ENCODE measurements at places on chromosomes 13 and 19. TPM values are rescaled to one million over a fixed set of nuclear protein-coding genes. Genes with fewer than 3 reads are reported as not detected.
A peak's percentile ranks its signal among the peaks of the same experiment; 100 is the strongest.

TTC9B gene
- total RNA-seq = not detected

- no peaks in the 10 kb centered on the region for H3K36me3 ChIP-seq
- H3K27ac ChIP-seq = no peak overlapping the region
- H3K4me1 ChIP-seq = no peaks in the 10 kb centered on the region
- H3K27me3 ChIP-seq = no peaks in the 10 kb centered on the region
Measured at GRCh38 chr19:28103921-28104320, 1109.0 kb downstream of the UQCRFS1 start.

GRCh38 chr19:4697304-4697703 lies 26.3 kb downstream of the DPP9 start:
- peak overlapping the region; percentile 61 for H3K27ac ChIP-seq
- no peak for DNase-seq
- H3K4me3 ChIP-seq = no peak overlapping the region
- H3K36me3 ChIP-seq = peaks cover 95% of the 10 kb centered on the region
- H3K27me3 ChIP-seq = no peaks in the 10 kb centered on the region

GRCh38 chr19:1097810-1098176 lies 2.6 kb upstream of the POLR2E start:
- no peak overlapping the region for H3K4me3 ChIP-seq
- H3K36me3 ChIP-seq = peaks cover 8% of the 10 kb centered on the region
- DNase-seq = no peak
- H3K4me1 ChIP-seq = peaks cover 73% of the 10 kb centered on the region

DNA sequence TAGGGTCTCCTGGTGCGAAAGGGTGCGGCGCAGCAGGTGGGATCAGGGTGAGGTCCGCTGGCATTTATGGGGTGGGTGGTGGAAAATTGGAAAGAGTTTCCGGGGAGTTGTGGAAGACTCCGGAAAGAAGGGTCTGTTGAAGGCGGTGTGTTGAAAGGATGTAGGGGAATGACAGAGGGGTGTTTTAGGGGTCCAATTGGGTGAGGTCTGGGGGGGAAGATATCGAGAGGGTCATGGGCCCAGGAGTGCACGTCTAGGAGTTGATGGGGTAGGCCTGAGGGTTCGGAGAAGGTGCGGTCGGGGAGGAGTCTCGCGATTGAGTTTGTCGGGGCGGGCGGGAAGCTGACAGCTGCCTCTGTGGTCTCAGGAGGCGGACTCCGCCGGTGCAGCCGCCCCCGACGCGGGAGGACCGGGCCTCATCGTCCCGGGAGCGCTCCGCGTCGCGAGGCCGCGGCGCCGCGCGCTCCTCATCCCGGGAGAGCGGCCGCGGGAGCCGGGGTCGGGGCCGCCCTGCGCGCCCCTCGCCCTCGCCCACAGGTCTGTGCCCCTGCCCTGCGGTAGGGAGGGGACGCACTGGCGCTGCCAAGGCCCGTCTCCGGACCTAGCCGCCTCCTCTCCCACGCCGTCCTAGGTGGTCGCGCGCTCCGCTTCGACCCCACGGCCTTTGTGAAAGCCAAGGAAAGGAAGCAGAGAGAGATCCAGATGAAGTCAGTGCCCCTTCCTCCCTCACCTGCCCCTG lies 7.0 kb downstream of the PGLYRP1 start:
- peaks cover 26% of the 10 kb centered on the region for H3K27me3 ChIP-seq
- no peak for DNase-seq
- H3K4me1 ChIP-seq = peaks cover 39% of the 10 kb centered on the region
- H3K36me3 ChIP-seq = peaks cover 3% of the 10 kb centered on the region

GRCh38 chr19:15418231-15418578 lies 583 bp downstream of the AKAP8L start:
- no peaks in the 10 kb centered on the region for H3K27me3 ChIP-seq
- peak overlapping the region; percentile 58 for H3K4me3 ChIP-seq
- peak overlapping the region; percentile 70 for H3K27ac ChIP-seq
- H3K4me1 ChIP-seq = peaks cover 38% of the 10 kb centered on the region
- DNase-seq = no peak
- peaks cover 15% of the 10 kb centered on the region for H3K36me3 ChIP-seq

- H3K36me3 ChIP-seq = peaks cover 8% of the 10 kb centered on the region
- H3K27me3 ChIP-seq = no peaks in the 10 kb centered on the region
- no peak for DNase-seq
Measured at GRCh38 chr13:28657784-28658538, 969 bp upstream of the POMP start.

GRCh38 chr19:45477713-45478453 lies 10.1 kb downstream of the FOSB start:
- DNase-seq = no peak
- H3K4me3 ChIP-seq = peak overlapping the region; percentile 60
- H3K27ac ChIP-seq = peak overlapping the region; percentile 99
- peaks cover 23% of the 10 kb centered on the region for H3K4me1 ChIP-seq

GRCh38 chr13:64704121-64704649 lies 2526.0 kb downstream of the PCDH9 start:
- H3K27me3 ChIP-seq = no peaks in the 10 kb centered on the region
- no peak overlapping the region for H3K4me3 ChIP-seq
- no peaks in the 10 kb centered on the region for H3K4me1 ChIP-seq
- DNase-seq = no peak
- H3K27ac ChIP-seq = no peak overlapping the region
- no peaks in the 10 kb centered on the region for H3K36me3 ChIP-seq

GRCh38 chr19:13957051-13957450 lies 4.7 kb downstream of the DCAF15 start:
- H3K36me3 ChIP-seq = peaks cover 74% of the 10 kb centered on the region
- no peak for DNase-seq
- no peak overlapping the region for H3K27ac ChIP-seq
- H3K4me3 ChIP-seq = no peak overlapping the region

DNA sequence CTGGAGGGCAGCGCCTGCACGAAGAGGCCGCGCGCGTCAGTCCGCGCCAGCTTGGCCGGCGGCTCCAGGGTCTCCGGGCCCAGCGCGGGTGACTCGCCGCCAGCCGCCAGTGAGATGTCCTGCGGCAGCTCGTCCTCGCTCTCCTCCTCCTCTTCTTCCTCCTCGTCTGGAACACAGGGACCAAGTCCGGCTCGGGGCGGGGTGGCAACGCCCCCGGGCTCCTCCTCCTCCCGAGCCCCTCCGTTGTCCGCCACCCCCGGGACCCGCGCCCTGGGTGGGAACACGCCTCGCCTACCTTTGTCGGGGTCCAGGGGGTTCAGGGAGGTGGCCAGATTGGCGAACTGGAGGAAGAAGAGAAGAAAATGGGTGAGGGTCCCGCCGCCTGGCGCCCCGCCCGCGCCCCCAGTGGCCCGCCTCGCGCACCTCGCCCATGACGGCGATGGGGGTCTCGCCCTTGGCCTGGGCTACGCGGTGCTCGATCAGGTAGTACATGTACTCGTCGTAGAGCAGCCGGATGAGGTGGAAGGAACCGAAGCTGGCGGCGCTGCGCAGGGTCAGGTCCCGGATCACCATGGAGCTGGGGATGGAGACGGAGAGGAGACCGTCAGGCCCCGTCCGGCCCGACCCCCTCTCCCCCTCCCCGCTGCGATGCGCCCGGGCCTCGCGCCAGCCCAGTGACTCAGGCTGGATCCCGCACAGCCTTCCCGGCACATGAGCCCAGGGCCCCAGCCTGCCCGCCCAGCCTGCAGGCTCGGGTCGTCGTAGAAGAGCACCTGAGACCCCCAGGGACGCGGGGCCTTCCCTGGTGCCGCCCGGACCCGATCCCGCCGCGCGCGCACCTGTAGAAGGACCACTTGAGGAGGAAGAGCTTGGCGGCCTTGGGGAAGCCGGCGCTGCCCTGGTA lies 10.6 kb downstream of the DCAF15 start:
- no peak overlapping the region for H3K27ac ChIP-seq
- no peaks in the 10 kb centered on the region for H3K4me1 ChIP-seq
- H3K36me3 ChIP-seq = peaks cover 81% of the 10 kb centered on the region
- peak overlapping the region; percentile 19 for H3K4me3 ChIP-seq
- no peak for DNase-seq

DNA sequence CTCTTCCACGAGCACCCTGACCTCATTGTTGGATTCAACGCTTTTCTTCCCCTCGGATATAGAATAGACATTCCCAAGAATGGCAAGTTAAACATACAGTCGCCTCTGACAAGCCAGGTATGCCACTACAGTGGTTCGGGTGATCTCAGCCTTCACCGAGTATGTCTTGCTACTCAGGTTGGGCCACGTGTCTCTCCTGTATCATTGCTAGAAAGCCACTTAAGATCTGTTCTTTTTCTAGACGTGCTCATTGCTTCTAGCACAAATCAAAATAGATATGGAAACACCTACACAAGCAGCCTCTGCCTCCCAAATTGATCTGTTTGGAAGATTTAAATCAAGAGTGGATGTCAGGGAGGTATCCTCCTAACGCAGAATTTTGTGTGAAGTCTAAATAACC lies 2.3 kb downstream of the SIN3B start:
- no peak for DNase-seq
- H3K4me3 ChIP-seq = no peak overlapping the region
- peaks cover 45% of the 10 kb centered on the region for H3K36me3 ChIP-seq
- H3K27me3 ChIP-seq = no peaks in the 10 kb centered on the region
- H3K4me1 ChIP-seq = peaks cover 20% of the 10 kb centered on the region
- no peak overlapping the region for H3K27ac ChIP-seq

DNA sequence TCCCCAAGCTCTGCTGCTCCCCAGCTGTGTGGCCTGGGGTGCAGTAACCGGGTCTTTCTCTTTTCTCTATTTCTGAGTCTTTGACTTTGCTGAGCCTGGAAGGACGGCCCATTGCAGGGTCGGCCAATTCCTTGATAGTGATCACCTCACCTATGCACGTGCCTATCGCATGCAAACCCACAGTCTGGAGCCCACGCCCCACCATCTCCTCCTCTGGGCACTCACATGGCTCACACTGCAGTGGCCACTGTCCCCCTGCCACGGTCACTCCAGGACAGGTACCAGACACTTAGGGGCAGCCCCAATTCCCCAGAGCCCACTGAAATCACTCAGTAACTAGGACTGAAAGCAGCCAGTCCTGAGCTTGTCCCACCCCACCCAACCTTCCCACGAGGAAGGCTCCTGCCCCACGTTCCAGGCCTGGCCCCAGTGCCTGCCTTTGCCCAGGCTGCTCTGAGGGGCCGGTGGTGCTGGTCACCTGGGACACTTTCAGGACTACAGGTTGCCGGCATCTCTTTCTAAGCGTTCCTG lies 137.6 kb downstream of the TEX29 start:
- no peaks in the 10 kb centered on the region for H3K36me3 ChIP-seq
- H3K27ac ChIP-seq = no peak overlapping the region
- H3K4me3 ChIP-seq = no peak overlapping the region
- peaks cover 45% of the 10 kb centered on the region for H3K27me3 ChIP-seq
- no peaks in the 10 kb centered on the region for H3K4me1 ChIP-seq

Data from suprapubic skin (tissue), 4 donors.